ENCODE measurements at places on chromosomes 5 and 9. TPM values are rescaled to one million over a fixed set of nuclear protein-coding genes. Genes with fewer than 3 reads are reported as not detected.

DNA sequence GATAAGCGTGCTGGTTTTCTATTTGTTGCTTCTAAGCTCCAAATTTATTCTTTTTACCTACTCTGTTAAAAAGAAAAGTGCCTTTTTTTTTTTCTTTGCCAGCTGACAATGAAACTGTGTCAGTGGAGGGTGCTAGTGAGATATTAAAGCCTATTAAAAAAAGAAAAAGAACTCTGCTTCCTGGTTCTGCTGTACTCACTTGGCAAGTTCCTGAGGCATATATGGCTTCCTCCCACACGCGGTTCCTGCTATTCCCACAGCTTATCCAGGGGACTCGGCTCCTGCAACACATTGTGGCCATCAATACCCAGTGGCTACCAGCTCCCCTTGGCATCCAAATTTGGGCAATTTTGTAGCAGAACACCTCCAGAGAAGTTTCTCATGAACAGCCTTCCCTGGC, 1977.7 kb upstream of the CDH9 start:
- no peaks in the 10 kb centered on the region for H3K4me1 ChIP-seq
- no peak overlapping the region for H3K4me3 ChIP-seq
- H3K36me3 ChIP-seq = no peaks in the 10 kb centered on the region
- peak; percentile 7 for DNase-seq
- H3K27ac ChIP-seq = no peak overlapping the region

The OTULINL gene
- total RNA-seq = 46.4 TPM

The BASP1 gene
- 169 TPM for total RNA-seq

The NCS1 gene
- total RNA-seq = 14.0 TPM

DNA sequence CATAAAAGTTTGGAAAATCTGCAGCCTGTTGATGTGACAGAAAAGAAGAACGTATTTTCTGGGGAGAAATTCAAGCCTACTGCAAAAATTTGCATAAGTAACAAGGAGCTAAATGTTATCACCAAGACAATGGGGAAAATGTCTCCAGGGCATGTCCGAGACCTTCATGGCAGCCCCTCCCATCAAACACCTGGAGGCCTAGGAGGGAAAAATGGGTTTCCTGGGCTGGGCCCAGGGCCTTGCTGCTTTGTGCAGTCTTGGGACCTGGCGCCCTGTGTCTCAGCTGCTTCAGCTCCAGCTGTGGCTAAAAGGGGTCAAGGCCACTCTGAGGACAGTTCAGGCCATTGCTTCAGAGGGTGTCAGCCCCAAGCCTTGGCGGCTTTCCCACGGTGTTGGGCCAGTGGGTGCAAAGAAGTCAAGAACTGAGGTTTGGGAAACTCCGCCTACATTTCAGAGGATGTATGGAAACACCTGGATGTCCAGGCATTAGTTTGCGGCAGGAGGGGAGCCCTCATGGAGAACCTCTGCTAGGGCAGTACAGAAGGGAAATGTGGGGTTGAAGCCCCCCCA, 13.1 kb downstream of the CERT1 start:
- no peaks in the 10 kb centered on the region for H3K27me3 ChIP-seq
- H3K27ac ChIP-seq = no peak overlapping the region
- no peak overlapping the region for H3K4me3 ChIP-seq
- H3K36me3 ChIP-seq = peaks cover 5% of the 10 kb centered on the region

All from PC-3 (cell line).